ENCODE measurements at places on chromosomes 2 and 18. TPM values are rescaled to one million over a fixed set of nuclear protein-coding genes. Genes with fewer than 3 reads are reported as not detected.

TAF1B gene
- total RNA-seq: 24.8 TPM

PSD4 gene
- 29.6 TPM for total RNA-seq

ITPRIPL1 gene
- total RNA-seq: not detected

ATP6V1B1 gene
- 13.9 TPM for total RNA-seq

GRCh38 chr2:174939046-174939445, 66.1 kb downstream of the CHN1 start:
- H3K27ac ChIP-seq: no peak overlapping the region
- no peak for DNase-seq
- no peak overlapping the region for H3K4me3 ChIP-seq
- H3K36me3 ChIP-seq: no peaks in the 10 kb centered on the region

DNA sequence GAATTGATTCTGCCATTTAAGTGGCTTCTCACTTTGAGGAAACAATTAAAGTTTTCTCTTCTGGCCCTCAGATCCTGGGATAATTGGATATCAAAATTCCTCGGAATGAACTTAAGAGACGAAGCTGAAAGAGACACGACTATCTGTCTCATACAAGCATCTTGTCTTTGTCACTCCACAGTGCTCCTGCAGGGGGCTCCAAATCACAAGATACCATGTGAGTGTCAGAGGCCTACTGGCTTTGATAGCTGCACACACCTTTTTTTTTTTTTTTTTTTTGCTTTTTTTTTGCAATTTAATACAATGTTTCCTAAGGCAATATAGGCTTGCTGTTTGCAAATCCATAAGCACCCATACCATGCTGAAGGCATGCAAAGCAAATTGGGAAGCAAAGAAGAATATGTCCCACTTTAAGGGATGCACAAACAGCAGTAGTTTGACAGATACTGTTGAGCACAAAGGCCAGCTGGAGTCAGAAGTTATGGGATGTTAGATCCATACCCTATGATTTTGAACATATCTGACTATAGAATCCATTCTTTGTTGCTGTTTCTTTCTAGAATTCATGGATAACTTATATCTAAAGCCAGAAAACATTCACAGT, 109.0 kb upstream of the CBLN2 start:
- no peaks in the 10 kb centered on the region for H3K4me1 ChIP-seq
- no peak overlapping the region for H3K4me3 ChIP-seq
- peak; percentile 58 for DNase-seq
- H3K36me3 ChIP-seq: no peaks in the 10 kb centered on the region
- H3K27ac ChIP-seq: no peak overlapping the region

GRCh38 chr2:239668651-239669050, 267.8 kb upstream of the HDAC4 start:
- H3K27ac ChIP-seq: no peak overlapping the region
- H3K27me3 ChIP-seq: peaks cover 95% of the 10 kb centered on the region
- H3K36me3 ChIP-seq: no peaks in the 10 kb centered on the region
- DNase-seq: no peak
- no peaks in the 10 kb centered on the region for H3K4me1 ChIP-seq
- no peak overlapping the region for H3K4me3 ChIP-seq

DNA sequence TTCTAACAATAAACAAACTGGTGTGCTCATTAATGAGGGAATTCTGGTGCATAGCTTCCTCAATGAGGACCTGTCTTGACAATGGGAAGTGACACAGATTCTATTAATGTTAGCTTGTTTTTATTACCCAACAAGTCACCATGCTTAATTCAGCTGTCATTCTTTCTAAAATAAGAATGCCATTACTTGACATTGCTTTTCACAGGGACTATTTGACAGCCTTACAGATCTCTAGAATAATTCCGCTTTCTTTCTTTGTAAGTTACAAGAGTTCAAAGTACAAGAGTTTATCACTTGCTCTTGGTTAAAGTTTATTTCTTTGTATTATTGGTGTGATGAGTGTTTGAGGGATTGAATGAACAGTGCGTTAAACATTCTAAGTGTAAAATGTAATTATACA, 127.0 kb upstream of the COL5A2 start:
- no peak overlapping the region for H3K27ac ChIP-seq
- no peak for DNase-seq
- H3K4me3 ChIP-seq: no peak overlapping the region
- no peaks in the 10 kb centered on the region for H3K4me1 ChIP-seq
- H3K36me3 ChIP-seq: no peaks in the 10 kb centered on the region

DNA sequence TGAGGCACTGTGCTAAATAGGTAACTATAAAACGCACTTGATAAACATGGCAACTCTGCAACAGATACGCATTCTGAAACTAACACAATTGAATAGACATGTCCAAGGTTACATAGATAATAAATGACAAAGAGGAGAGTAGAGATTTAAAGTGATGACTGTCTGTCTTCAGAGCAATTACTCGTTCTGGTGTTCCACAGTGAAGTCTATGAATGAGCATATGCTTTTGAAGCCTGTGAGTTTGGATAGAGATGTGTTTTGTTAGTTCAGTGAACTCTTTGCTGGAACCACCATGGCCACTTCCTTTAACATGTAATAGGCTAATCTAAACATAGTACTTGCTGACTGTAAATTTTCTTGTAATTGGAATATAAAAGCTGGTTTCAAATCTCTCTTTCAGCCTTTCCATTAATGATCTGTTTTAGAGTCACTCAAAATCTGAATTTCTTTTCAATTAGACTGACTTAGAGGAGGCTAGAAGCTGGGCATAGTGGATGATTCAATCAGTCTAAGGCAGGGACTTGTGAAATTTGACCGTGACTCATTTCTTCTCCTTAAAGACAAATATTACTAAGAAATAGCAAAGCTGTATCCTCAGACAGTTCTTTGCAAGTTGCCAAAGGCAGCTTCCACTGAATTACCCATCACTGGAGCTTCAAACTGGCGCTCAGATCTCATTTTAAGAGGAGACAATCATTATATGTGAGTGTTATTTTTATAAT, 1130.1 kb upstream of the CELF4 start:
- H3K4me3 ChIP-seq: no peak overlapping the region
- H3K27ac ChIP-seq: no peak overlapping the region
- no peaks in the 10 kb centered on the region for H3K4me1 ChIP-seq
- H3K36me3 ChIP-seq: no peaks in the 10 kb centered on the region

GRCh38 chr2:188659656-188660406, 314.3 kb upstream of the COL3A1 start:
- H3K4me1 ChIP-seq: no peaks in the 10 kb centered on the region
- no peaks in the 10 kb centered on the region for H3K36me3 ChIP-seq
- no peaks in the 10 kb centered on the region for H3K27me3 ChIP-seq
- no peak for DNase-seq
- H3K4me3 ChIP-seq: no peak overlapping the region

- H3K4me1 ChIP-seq: no peaks in the 10 kb centered on the region
- no peak overlapping the region for H3K4me3 ChIP-seq
- H3K27me3 ChIP-seq: no peaks in the 10 kb centered on the region
- peaks cover 4% of the 10 kb centered on the region for H3K36me3 ChIP-seq
- no peak overlapping the region for H3K27ac ChIP-seq
Observed at GRCh38 chr18:49591271-49591670, 29.4 kb downstream of the LIPG start.

DNA sequence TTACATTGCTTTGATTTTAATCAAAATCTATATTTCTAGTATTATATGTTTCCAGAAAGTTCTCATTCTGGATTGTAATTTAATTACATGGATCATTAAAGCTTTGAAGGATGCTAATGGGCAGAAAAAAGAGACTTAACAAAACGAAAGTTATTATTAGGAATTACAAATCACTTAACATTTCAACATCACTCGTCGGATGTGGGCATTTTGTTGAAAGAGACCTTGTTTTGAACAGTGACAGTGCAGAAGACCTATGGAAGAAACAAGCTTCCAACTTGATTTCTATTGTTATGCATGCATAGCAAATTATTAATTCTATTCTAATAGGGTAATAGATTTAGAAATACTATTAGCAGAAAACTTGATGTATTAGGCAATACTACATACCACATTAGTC, 31.4 kb upstream of the DARS1 start:
- no peak overlapping the region for H3K4me3 ChIP-seq
- H3K4me1 ChIP-seq: no peaks in the 10 kb centered on the region
- no peaks in the 10 kb centered on the region for H3K36me3 ChIP-seq
- H3K27me3 ChIP-seq: no peaks in the 10 kb centered on the region
- no peak for DNase-seq
- no peak overlapping the region for H3K27ac ChIP-seq

DNA sequence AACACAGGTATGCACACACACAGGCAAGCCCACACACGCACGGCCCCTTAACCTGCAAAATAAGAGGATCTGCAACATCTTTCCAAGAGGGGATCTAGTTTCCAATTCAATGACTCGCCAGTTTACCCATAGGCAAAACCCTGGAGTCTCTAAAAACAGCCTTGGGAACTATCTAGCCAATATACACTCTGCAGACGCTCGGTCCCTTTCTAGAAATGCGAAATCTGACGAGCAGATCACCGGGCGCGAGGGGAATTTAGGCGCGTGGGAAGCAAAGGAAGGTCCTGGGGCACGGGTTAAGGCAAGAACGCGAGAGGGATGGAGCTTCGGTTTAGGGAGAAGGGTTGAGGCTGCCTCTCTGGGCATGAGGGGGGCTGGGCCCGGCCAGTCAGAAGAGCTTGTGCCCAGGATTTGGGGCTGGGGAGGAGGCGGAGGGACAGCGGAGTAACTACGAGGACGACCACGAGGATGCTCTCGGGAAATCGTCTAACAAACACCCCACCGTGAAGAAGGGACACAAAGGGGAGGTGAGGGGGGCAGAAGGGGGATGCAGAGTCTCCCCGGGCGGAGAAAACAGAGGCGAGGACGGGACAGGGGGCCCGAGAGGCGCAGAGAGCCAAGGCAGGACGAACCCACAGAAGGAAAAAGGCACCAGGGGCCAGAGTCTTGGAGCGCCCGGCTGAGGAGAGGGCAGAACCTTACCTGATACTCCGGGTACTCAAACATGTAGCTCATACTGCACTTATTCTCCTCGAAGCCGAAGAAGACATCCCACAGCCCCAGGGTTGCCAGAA, 542 bp downstream of the PGAP1 start:
- H3K4me1 ChIP-seq: peaks cover 18% of the 10 kb centered on the region
- H3K27ac ChIP-seq: peak overlapping the region; percentile 60
- DNase-seq: peak; percentile 7
- H3K36me3 ChIP-seq: no peaks in the 10 kb centered on the region
- no peaks in the 10 kb centered on the region for H3K27me3 ChIP-seq
- peak overlapping the region; percentile 98 for H3K4me3 ChIP-seq

GRCh38 chr18:27121108-27121507, 64.0 kb downstream of the CHST9 start:
- H3K4me1 ChIP-seq: no peaks in the 10 kb centered on the region
- no peaks in the 10 kb centered on the region for H3K36me3 ChIP-seq
- H3K27me3 ChIP-seq: no peaks in the 10 kb centered on the region
- H3K27ac ChIP-seq: no peak overlapping the region
- no peak for DNase-seq

- H3K27ac ChIP-seq: no peak overlapping the region
- no peak overlapping the region for H3K4me3 ChIP-seq
- DNase-seq: peak; percentile 39
- no peaks in the 10 kb centered on the region for H3K4me1 ChIP-seq
- no peaks in the 10 kb centered on the region for H3K27me3 ChIP-seq
- H3K36me3 ChIP-seq: no peaks in the 10 kb centered on the region
Observed at GRCh38 chr18:27605107-27605834, 420.2 kb upstream of the CHST9 start.

GRCh38 chr2:198173242-198173641, 368.8 kb downstream of the PLCL1 start:
- no peaks in the 10 kb centered on the region for H3K36me3 ChIP-seq
- H3K4me1 ChIP-seq: no peaks in the 10 kb centered on the region
- no peak overlapping the region for H3K27ac ChIP-seq
- no peaks in the 10 kb centered on the region for H3K27me3 ChIP-seq
- DNase-seq: no peak
- no peak overlapping the region for H3K4me3 ChIP-seq

GRCh38 chr2:184555352-184555751, 43.0 kb upstream of the ZNF804A start:
- no peaks in the 10 kb centered on the region for H3K27me3 ChIP-seq
- H3K4me3 ChIP-seq: no peak overlapping the region
- no peak overlapping the region for H3K27ac ChIP-seq
- DNase-seq: no peak

GRCh38 chr18:76259096-76259495, 235.9 kb downstream of the ZNF516 start:
- no peak overlapping the region for H3K27ac ChIP-seq
- no peaks in the 10 kb centered on the region for H3K36me3 ChIP-seq
- H3K4me1 ChIP-seq: no peaks in the 10 kb centered on the region
- no peak overlapping the region for H3K4me3 ChIP-seq
- peaks cover 86% of the 10 kb centered on the region for H3K27me3 ChIP-seq
- no peak for DNase-seq

GRCh38 chr2:48929571-48930301, 174.2 kb upstream of the LHCGR start:
- no peak for DNase-seq
- no peaks in the 10 kb centered on the region for H3K36me3 ChIP-seq
- no peak overlapping the region for H3K27ac ChIP-seq
- no peak overlapping the region for H3K4me3 ChIP-seq
- H3K27me3 ChIP-seq: peaks cover 6% of the 10 kb centered on the region
- no peaks in the 10 kb centered on the region for H3K4me1 ChIP-seq

DNA sequence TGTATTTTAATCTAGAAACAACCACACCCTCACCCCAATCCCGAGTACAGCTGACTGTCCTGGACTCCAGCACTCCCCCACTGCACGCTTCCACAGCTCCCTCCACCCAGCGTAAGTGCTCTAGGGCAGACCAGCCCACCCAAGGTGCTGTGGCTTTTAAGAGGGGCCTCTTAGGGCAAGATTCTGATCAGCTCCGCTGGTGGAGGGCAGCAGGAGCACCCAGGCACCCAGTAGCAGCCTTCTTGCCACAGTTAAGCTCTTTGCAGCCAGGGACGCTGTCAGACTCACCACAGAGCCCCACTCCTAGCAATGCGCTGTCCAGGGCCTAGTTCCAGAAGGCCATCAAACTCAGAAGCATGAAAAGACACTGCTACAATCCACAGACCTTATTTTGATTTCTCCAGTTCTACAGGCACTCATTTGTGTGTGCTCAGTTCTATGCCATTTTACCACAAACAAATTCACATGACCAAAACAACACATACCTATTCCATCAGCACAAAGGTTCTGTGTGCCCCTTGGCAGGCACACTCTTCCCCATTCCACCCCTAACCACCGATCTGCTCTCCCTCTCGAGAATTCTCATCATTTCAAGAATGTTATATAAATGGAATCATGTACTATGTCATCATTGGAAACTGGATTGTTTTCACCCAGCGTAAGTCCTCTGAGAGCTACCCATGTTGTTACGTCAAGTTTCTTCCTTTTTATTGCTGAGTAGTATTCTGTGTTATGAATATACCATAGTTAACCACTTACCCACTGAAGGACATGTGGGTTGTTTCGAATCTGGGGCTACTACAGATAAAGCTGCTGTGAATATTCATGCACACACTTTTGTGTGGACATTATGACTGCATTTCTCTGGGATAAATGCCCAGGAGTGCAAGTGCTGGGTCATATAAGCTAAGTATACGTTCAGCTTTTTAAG, 40.4 kb downstream of the PTPN2 start:
- DNase-seq: no peak
- peaks cover 35% of the 10 kb centered on the region for H3K36me3 ChIP-seq
- peaks cover 34% of the 10 kb centered on the region for H3K4me1 ChIP-seq
- no peak overlapping the region for H3K4me3 ChIP-seq

Data from PC-9 (cell line).